ENCODE measurements at places on chromosomes 4 and X.
A peak's percentile ranks its signal among the peaks of the same experiment; 100 is the strongest.

DNA sequence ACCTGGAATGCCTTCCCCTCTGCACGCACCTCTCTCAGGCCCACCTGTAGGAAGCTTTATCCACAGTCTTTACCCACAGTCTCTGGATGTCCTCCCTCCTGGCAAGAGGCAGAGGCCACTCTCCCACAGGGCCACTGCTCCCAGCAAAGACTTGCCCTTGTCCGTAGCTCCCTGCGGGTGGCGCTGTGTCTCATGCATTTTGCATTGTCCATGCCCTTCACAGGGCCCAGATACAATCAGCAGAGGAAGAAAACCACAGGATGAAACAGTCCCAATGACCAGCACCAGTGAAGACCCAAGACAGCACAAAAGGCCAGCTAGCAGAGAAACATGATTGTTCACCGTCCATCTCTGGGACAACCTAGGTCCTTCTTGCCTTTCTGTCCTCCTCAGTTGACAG lies 2.1 kb upstream of the NSG1 start:
- no peak for DNase-seq

DNA sequence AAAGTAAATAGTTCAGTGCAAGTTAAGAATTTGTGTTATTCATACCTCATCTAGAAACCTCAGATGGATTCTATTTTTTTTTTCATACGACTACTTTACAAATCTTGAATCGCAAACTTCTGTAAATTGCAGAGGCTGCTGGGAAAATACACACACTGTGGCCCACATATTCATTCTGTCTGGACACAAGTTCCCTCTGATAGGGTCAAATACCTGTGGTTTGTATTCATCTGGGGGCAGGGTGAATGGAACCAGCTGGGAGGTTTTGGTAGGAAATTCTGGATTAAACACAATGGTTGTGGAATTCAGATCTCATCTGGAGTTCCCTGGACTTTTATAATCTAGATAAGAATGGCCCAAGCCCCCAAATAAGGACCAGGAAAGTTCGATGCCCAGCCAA lies 56.2 kb downstream of the SPATA18 start:
- no peak for DNase-seq

GRCh38 chr4:183366206-183366835 lies 44.1 kb upstream of the CLDN24 start:
- DNase-seq, result no peak

- DNase-seq, result no peak
Observed at GRCh38 chrX:49155243-49155899, 7.2 kb upstream of the MAGIX start.

DNA sequence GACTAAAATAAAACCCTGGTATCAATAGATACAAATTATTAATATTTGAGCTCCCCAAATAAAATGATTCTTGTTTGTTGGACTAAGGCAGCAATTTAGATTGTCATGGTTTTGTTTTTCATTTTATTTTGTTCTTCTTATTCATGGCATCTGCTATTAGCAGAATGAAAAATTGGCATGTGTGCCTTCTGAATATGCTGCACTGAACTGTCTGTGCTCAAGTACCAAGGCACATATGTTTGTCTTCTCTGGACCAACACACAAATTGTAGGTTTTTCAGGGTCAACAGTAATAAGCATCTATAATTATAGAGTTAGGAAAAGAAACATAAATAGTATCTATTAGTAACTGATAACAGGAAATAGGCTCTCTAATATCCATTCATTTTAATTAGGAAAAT lies 121.1 kb downstream of the BANK1 start:
- no peak for DNase-seq

GRCh38 chr4:168522356-168522755 lies 25.5 kb downstream of the PALLD start:
- no peak for DNase-seq

- DNase-seq, result no peak
Observed at GRCh38 chrX:38627683-38628082, 66.3 kb downstream of the TSPAN7 start.

DNA sequence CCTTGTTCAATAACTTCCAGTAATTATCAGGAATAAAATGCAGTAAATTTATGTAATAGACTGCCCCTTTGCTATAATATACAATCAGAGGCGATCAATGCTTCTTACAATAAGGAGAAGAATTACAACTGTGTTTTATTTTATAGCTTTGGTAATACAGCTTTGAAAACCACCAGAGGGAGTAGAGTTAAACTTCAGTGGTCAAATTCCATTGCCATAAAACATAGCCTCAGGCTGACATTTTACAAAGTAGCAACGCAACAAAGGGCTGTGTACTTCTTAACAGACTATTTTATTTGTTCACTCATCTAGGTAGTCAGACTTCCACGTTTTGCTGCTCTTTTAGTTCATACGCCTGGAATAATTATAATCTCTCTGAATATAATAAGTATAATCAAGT lies 58.5 kb downstream of the TEX13C start:
- no peak for DNase-seq

DNA sequence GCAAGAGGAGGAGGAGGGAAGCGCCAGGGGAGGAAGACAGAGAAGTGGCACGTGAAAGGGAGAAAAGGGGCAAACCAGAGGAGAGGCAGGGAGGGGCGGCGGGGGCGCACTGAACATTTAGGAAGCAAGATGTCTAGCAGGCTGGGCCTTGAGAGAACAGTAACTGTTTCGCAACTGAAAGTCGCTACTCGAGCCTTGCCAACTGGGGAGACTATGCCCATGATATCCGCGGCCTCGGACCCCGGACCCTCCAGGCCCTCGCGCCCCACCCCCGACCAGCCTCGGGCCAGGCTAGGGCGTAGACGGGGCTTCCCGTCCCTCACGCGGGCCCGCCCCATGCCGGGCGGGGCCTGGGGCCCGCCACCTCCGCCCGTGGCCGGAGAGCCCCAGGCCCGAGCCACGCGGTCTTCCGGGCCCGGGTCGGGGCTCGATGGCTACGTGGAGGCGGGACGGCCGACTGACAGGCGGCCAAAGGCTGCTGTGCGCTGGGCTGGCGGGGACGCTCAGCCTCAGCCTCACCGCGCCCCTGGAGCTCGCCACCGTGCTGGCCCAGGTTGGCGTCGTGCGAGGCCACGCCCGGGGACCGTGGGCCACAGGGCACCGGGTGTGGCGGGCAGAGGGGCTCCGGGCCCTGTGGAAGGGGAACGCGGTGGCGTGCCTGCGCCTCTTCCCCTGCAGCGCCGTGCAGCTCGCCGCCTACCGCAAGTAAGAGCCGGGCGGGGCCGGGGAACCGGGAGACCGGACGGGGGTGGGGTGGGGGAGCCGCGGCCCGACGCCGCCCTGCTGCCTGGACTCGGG lies at the start of gene SLC25A43:
TSS of gene SLC25A43 (plus strand) at position 363 of the 798 bp plus-strand sequence. CDS start at position 431, 68 bp downstream.
- DNase-seq, result no peak

DNA sequence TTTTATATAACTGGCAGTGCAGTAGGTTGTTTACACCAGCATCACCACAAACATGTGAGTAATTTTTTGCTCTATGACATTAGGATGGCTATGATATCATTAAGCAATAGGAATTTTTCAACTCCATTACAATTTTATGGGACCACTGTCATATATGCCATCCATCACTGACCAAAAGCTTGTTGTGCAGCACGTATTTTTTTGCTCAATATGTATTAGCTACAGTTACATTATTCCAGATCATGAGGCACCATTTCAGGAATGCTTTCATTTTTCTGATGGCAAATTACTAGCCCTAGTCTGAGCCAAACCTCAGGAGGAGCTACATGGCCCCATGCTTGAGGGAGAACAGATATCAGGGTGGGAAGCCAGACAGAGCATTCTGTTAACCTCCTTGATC lies 56.8 kb upstream of the DCLK2 start:
- no peak for DNase-seq

DNA sequence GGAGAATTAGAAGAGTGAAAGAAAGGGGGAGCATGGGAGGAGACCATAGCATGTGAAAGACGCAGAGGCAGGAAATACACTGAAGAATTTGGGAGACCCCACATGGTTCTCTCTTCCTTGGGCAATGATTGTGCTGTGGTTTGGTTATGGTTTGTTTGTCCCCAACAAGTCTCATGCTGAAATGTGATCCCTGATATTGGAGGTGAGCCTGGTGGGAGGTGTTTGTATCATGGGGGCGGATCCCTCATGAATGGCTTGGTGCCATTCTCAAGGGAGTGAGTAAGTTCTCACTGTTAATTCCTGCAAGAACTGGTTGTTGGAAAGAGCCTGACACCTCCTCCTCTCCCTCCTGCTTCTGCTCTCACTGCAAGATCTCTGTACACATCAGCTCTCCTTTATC lies 78.6 kb upstream of the RAI2 start:
- no peak for DNase-seq

DNA sequence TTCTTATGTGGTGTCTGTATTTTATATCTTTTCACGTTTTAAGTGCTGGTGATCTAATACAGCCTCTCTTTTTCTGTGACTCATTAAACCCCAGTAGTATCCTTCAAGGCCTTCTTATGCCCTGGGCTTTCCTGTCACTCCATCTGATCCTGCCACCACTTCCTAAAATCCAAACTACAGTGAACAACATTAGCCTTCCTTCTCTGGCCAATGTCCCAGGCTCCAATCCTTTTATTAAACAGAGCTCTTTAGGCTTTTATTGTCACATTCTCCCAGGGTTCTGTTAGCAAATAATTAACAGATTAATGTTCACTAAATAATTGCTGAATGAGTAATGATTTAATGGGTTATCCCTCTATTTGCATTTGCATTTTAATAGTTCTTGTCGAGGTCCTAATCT lies 47.9 kb upstream of the ITM2A start:
- DNase-seq, result no peak

DNA sequence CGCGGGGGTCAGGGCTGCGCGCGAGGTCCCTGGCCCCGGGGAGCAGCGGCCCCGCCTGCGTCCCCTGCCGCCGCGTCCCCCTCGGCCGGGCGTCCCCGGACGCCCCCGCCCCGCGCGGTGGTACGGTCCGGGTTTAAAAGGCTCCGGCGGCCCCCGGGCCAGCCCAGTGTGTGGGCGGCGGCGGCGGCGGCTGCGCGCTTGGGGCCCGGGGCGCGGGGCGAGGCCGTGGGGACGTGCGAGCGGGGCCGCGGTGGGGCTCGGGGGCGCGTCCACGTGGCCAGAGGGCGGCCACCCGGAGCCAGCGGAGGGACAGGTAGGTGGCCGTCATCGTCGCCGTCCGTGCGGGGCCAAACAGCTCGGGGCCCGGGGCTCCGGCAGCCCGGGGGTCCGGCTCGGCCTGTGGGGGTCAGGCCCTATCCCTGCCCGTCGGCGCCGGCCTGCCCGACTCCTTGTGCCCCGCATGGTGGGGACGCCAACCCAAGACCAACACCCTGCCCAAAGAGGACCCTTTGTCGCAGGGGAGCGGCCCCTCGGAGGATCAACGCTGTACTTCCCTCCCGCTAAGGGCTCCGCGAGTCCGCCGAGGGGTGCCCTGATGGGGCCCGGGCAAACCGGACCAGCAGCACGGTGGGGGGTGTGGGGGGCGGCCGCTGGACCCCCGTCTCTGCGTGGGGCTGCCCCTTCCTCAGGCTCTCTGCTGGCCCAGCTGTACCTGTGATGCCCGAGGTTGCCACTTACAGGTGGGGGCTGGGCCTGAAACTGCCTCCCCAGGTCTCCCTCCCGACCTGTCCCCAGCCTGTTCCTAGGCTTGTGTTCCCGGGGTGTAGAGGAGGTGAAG lies at the start of gene PLXNA3:
TSS of gene PLXNA3 (plus strand) at position 166 of the 838 bp plus-strand sequence. CDS start 1,903 bp downstream, outside the sequence.
- DNase-seq, result peak; percentile 50

DNA sequence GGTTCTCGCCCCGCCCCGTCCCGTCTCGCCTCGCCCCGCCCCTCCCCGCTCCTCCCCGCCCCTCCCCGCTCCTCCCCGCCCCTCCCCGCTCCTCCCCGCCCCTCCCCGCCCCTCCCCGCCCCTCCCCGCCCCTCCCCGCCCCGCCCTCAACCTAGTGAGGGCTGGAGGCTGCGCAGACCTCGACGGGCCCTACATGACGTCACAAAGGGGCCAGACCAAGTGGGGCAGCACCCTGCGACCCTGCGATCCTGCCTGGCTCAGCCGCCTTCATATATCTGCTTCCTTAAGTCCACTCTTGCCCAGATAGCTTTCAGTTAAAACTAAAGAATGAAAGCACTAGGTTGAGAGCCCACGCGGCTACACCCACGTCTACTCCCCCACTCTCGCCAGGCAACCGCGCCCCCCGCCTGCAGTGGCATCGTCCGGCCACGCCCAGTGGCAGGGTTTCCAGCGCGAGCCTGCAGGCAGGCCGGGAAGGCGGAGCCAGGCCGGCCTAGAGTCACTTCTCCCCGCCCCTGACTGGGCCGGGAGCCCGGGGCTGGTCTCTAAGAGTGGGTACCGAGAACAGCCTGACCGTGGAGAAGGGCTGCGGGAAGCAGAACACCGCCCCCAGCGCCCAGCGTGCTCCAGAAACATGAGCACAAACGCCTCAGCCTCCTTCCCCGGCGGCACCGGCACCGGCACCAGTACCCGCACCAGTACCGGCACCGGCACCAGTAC lies 1.5 kb upstream of the MAOA start:
- peak; percentile 73 for DNase-seq

- DNase-seq, result no peak
Observed at GRCh38 chrX:12770440-12770839, 20.8 kb upstream of the PRPS2 start.

DNA sequence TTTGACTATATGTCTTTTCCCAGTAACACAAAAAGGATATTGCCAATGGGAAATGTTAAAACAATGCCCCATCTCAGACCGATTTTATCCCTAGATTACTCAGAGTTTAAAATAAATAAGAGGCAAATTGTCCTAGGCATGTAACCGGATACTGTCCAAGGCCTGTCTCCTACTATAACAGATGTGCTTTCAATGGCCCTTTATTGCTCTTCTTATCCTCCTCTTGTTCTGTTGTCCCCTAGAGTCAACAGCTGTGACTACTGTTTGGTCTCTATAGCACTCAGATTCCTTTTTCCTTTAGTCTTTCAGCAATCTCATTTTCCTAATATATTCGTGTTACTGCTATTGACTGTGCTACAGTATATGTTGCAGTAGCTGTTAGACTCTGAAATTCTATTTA lies 66.8 kb upstream of the PLS3 start:
- DNase-seq, result no peak

DNA sequence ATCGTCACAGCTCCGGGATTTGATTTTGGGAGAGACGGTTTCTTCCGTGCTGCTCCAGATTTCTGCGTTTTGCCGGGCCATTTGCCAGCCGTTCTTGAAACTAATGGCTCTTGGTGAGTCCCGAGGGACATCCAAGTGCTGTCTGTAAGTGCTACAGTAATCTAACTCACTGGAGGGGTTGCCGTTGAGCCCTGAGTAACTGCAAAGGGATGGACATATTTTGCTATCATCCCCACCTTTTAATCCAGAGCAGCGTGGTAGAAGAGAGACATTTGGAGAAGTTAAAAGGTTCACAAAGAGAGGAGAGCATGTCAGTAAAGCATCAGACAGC lies 88.9 kb upstream of the PDLIM3 start:
- no peak for DNase-seq

- DNase-seq, result no peak
Observed at GRCh38 chrX:119492463-119492862, 24.2 kb downstream of the SLC25A5 start.

- no peak for DNase-seq
Observed at GRCh38 chrX:66030505-66031317, 9.2 kb downstream of the VSIG4 start.

- DNase-seq, result no peak
Observed at GRCh38 chr4:22778547-22779163, 85.9 kb downstream of the GBA3 start.

GRCh38 chrX:136259543-136259942 lies 8.3 kb upstream of the MAP7D3 start:
- DNase-seq, result no peak

- no peak for DNase-seq
Observed at GRCh38 chr4:67911638-67912037, 27.8 kb upstream of the TMPRSS11D start.

GRCh38 chrX:129933700-129934099 lies 27.7 kb downstream of the UTP14A start:
- no peak for DNase-seq

- no peak for DNase-seq
Observed at GRCh38 chr4:88979276-88979675, 77.7 kb downstream of the FAM13A start.

Measured in stimulated activated CD8-positive, alpha-beta memory T cell treated with anti-CD3 and anti-CD28 coated beads, Interleukin-4, amount 100 ng/mL, for 24 hours (primary cell).